Fibroblast of gingiva (primary cell): ENCODE measurements at places on chromosomes 7 and 10.

DNA sequence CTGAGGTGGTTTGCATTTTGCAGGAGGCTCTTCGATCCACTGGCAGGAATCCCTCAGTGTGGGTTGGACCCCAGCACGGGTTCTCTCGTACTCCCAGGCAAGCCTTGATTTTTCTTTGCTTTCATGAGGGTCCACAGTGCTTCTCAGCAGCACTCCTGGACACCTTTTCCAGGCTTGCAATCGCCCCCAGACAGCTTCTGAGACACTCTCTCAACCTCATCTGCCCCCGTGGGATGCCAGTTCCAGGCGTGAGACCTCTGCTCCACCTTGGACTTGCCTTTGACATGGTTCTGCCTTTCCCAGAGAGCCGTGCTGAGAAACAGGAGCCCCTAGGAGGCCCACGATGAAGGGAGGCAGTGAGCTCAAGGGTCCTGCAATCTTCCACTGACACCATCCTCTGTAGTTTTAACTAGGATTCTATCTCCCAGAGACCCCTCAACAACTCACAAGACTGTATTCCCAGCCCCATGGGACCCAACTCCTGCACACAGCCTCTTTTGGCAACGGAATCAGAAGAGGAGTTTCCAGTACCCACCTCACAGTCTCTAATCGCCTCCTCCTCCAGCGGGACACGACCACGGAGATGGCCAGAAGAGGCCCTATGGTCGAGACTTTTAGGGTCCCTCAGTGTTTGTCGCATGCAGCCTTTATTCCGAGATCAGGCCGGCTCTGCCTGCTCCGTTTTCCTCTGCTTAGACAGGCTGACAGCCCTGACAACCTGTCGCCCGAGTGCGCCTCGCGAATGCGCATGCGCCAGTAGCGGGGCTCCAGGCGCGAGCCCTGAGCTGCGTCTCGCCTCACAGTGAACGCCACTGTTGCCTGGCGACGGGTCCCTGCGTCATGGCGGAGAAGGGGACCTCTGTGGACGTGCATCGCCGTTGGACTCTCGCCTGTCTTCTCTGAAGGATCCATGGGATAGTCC is 26.0 kb upstream of the ZNF273 start:
- DNase-seq: no peak

- no peak for DNase-seq
Observed at GRCh38 chr7:123666492-123666891, 10.8 kb downstream of the LMOD2 start.

GRCh38 chr10:381346-381745 is 246.1 kb downstream of the ZMYND11 start:
- DNase-seq: no peak

DNA sequence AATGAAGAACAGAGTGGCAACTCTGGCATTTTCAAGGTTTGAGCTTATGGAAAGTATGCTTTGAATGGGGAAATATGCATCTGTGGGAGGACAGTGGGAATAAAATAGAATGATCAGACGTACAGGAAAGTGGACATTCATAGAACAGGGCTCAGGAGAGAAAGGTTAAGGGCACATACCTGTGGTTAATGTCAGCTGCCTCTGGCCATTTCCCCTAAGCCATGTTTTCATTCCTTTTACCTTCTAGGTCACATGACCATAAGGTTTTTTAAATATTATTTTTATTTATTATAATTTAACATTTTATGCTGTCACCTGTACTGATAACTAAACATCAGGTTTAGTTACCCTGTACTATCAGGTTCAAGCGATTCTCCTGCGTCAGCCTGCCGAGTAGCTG is 52.8 kb downstream of the LRRC4 start:
- no peak for DNase-seq

GRCh38 chr7:124781418-124781817 is 15.8 kb upstream of the GPR37 start:
- no peak for DNase-seq

DNA sequence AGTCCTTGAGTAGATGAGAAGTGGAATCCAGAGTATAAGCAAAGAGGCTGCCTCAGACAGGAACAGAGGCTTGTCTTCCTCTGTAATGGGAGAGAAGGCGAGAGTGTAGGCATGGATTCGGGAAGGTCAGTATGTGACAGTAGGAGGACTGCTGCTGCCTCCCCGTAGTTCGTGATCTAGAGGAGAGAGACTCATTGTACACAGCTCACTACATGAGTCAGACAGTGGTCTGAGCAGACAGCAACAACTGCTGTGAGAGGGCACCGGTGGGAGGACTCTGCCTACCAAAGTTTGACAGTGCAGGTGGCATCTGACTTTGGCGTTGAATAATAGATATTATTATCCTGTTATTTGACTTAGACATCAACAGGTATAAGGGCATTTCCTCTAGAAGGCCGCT is 319.4 kb downstream of the NRG3 start:
- no peak for DNase-seq

DNA sequence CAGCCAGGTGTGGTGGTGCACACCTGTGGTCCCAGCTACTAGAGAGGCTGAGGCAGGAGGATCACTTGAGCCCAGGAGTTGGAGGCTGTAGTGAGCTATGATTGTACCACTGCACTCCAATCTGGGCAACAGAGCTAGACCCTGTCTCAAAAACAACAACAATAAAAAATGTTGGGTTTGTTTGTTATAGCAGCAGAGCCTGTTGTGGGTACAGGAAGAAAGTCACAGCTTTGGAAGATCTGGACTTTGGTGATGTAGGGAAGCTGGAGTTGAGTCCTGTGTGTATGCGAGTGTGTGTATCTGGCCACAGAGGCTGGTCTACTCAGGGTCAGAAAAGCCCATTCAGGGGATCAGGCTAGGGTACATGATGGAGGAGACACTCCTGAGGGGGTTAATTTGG is 3.9 kb downstream of the GRID2IP start:
- DNase-seq: no peak

- DNase-seq: no peak
Observed at GRCh38 chr10:133465191-133465949, 11.6 kb downstream of the SCART1 start.

DNA sequence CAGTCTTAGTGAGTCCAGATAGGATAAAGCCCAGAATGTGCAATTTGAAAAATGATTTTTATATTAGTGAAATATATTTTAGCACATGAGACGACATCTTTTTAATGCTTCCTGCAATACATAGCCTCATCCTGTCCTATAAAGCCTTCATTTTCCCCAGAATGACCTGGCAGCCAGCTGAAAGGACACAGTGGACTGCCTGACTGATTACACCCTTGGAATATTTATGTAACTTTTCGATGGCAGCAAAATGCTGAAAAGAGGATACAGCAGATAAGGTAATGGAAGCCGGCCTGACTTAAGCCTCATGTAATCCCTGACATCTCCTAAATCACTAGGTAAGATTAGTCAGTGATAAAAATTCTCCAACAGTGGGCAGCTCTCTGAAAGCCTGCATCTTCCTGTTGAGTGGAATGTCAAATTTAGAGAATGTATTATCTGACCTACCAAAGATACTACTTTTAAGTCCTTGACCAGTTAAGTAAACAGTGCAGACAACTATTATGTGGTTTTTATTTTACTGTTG is 210.7 kb upstream of the STEAP1 start:
- DNase-seq: no peak

DNA sequence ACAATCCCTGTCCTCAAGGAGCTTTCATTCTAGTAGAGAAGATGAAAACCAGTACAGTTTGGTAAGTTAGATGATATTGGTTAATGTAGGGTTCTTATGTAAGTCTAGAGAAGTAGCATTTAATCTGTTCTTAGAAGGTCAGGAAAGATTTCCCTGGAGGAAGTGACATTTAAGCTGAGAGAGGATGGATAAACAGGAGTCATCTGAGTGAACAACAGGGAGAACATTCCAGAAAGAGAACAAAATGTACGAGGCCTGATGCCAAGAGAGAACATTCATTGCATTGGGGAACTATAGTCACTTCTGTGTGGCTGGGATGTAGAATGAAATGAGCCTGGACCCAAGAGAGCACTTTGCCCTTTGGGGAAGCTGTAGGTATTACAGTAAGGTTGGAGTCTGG is 88.0 kb downstream of the CFTR start:
- DNase-seq: peak; percentile 13

- no peak for DNase-seq
Observed at GRCh38 chr7:36171503-36171902, 18.4 kb downstream of the EEPD1 start.

- DNase-seq: peak; percentile 2
Observed at GRCh38 chr7:78852951-78853350, 600.5 kb downstream of the MAGI2 start.
